GM10248 (cell line): ENCODE measurements at places on chromosomes 13 and 19.

DNA sequence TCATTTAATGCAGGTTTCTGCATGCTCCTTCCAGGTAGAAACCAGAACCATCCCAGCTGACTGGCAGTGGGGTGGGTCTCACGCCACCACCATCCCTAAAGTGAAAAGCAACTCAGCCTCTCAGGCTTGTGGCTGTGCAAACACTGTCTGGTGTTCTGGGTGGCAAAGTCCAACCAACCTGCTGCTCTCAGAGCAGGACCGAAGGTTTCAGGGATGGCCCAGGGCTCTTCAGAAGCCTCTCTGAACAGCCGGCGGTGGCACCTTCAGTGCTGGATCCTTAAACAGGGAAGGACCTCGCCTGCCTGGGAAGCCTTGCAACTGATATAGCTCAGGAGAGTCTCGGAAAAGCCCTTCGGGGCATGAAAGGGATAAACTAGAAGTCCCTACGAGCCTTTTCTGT, 100.8 kb downstream of the COL4A1 start:
- DNase-seq, result no peak

DNA sequence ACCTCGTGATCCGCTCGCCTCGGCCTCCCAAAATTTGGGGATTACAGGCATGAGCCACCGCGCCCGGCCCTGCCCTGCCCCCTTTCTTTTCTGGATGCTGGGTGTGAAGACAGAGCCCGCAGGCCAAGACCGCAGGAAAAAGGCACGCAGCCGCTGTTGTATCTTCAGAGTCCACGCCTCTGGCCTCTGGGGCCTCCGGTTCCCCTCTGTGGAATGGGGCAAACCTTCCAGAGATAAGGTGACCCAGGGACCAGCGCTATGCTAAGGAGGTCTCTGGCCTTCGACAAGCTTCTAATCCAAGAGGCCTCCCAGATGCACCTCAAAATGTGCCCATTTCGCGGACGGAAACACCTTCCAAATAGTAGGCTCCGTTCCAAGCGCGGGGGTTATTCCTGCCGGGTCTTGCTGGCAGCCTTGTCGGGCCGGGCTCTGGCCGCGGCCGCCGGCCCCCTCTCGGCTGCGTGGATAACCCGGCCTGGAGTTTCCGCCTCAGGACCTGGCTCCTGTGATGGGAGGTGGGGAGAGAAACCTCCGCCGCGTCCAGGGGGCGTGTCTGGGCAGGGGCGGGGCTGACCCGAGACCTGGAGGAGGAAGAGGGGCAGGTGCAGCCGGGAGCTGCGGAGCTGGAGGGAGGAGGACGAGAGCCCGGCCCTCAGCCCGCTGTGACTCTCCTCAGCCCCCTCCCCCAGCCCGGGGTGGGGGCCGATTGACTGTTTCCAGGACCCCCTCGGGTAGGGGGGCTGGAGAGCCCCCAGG, 13.1 kb downstream of the TJP3 start:
- DNase-seq, result peak; percentile 91

DNA sequence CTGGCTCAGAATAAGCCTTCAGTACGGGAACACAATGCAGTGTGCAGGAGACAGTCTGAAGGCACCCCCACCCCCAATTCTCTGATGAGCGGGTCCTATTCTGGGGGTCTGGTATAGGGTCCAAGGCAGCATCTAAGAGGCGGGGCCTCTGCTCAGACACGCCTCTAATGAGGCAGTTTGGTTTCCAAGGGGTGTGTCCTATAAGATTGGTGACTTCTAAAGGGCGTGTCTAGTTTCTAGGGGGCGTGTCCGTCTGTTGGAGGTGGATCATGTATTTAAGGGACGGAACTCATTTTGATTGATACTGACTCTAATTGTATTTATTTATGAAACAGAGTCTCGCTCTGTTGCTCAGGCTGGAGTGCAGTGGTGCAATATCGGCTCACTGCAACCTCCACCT, 8.7 kb downstream of the FIZ1 start:
- DNase-seq, result no peak

DNA sequence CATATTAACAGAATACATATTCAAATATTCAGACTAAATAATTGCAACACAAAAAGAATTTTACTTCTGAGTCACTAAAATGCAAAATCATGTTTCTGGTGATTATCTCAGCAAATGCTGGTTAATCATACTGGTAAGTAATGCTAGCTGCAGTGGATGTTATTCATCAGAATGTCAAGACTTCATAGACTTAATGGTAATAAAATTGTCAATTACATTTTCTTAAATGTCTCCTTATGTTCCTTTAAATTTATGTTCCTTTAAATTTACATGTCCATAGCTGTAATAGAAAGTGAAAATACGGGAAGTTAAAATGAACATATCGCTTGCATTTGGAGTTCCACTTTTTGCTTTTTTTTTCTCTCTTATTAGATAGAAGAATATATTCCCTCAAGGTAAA, 853.0 kb downstream of the SLITRK6 start:
- no peak for DNase-seq

DNA sequence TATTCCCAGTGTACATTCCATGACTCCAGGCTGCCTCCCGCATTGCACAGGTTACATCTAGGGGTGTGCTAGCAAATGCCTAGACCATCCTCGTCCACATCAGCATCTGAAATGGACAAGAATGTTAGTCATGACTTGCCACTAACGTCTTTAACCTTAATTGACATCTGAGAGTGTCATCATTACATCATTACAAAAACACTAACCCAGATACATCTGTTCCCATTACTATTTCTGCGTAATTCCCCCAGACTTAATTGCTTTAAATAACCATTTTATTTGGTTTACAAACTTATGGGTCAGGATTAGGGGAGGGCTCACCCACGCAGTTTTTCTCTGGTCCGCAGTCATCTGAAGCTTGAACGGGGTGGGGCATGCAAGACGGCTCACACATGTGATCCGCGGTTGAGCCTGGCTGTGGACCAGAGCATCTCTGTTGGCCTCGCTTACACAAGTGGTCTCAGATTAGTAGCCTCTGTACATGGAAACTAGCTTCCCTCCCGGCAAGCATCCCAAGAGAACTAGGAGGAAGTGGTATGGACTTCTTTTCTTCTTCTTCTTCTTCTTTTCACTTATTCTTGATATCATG, 15.9 kb downstream of the KL start:
- no peak for DNase-seq

- DNase-seq, result no peak
Measured at GRCh38 chr19:50500753-50501151, 10.2 kb downstream of the JOSD2 start.

DNA sequence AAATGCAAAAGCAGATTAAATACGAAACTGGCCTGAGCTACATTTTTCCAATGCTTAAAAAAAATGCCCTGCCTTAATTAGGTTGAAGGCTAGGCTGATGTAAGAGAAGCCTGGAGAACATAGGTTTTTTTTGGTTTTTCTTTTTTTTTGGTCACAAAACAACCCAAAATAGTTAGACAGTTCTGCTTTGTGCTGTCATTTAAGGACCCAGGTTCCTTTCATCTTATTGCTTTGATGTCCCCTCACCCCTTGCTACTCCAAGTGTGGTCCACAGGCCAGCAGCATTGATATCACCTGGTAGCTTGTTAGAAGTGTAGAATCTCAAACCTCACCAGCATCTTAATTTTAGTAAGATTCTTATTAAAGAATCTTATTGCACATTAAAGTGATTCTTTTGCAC, 14.4 kb downstream of the TDRD3 start:
- no peak for DNase-seq

DNA sequence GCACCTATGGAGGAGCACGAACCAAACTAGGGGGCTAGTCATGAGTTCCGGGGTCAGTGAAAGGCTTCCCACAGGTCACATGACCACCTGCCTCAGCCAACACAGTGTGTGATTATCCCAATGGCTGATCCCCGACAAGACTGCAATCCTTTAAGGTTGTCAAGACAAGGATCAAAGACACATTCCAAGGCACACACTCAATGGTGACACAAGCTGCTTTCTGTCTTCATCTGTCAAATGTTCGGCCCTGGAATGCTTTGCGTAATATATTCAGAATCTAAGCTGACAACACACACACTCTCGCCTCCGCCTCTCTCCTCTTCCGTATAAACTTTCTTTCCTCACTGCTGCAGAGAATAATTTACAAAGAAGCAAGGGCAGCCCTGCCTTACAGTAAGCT, 11.7 kb downstream of the RANBP3 start:
- no peak for DNase-seq
